ENCODE measurements at places on chromosomes 2 and 18. TPM values are rescaled to one million over a fixed set of nuclear protein-coding genes. Genes with fewer than 3 reads are reported as not detected.

The LDAH gene
- total RNA-seq: 42.1 TPM

DNA sequence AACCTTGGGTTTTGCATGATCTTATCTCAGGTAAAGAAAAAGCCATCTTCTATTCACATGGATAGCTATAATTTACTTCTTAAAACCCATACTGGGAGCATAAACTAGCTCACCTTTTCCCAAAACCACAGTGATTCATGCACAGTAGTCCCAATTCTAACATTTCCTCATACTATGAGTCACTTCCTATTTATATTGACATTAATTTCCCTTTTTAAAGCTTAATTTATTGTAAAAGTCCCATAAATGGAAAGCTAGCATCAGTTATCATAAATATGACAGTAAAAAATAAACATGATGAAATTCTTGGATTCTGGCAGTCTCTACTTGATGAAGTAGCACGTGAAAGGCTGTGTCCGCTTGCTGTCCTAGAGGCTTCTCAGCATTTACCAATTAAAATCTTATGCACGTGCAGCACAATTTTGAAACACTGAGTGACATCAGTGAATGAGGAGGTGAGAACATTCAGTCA lies 180.1 kb downstream of the CDH2 start:
- peak; percentile 68 for DNase-seq

DNA sequence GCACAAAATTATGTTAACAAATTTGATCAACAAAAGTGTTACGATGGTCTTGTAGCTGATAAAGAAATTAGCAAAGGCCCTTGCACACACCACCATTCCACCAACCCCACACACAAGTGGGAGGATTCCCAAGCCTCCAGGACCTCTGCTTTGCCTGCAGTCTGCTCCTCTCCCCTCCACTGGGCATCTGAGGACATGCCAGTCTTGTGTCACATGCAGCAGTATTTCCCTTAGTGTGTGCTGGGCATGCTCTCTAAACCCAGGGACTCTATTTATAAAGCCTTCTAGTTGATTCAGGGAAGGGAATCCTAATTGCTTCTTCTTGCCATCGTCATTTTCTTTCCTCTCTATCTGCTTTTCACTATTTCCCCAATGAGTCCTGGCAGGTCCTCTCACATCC lies 53.3 kb downstream of the KCTD18 start:
- no peak for DNase-seq

GRCh38 chr18:62331581-62332356 lies 6.7 kb downstream of the TNFRSF11A start:
- no peak for DNase-seq

- peak; percentile 59 for DNase-seq
These were observed 20.3 kb downstream of the CABLES1 start for GRCh38 chr18:23155537-23155936.
